Activated effector memory CD4-positive, alpha-beta T cell treated with Interleukin-2 at 50 U/mL for 16 hours (primary cell): ENCODE measurements at places on chromosomes 1 and 21.

DNA sequence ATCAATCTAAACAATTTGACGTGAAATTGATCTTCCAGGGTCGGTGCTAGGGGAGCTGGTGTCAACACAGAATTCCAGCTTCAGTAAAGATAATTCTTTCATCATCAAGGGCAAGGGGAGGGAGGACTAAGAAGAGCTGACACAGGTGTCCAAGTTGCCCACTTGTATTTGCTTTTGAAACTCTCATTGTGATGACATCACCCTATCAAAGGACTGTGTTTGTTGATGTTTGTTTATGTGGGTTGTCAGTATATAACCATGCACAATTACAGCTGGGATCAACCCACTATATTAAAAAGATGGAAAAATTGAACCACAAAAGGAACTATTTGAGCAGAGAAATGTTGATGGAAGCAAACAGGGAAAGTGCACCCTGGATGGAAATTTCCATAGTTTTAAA is 48.8 kb downstream of the ZC3H11B start:
- DNase-seq = no peak

- DNase-seq = no peak
Measured at GRCh38 chr1:94863919-94864318, 43.8 kb downstream of the SLC44A3 start.

DNA sequence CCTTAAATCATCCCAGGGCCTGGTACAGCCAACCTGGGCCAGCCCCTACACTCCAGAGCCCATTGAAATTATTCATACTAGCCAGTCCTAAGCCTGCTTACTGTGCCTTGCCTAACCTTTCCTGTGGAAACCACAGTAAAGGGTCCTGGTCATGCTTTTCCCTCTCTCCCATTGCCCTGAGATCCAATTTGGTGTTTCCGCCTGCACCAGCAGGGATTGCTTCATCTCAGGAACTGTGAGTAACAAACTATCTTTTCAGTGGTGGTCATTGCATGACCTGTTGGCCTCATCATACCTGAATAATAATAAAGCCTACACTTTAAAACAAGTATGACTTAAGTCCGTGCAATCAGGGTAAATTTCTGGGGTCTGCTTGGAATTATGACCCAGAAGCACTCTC is 18.7 kb upstream of the GALNT2 start:
- no peak for DNase-seq

- no peak for DNase-seq
Measured at GRCh38 chr1:201095581-201095980, 16.6 kb downstream of the CACNA1S start.

DNA sequence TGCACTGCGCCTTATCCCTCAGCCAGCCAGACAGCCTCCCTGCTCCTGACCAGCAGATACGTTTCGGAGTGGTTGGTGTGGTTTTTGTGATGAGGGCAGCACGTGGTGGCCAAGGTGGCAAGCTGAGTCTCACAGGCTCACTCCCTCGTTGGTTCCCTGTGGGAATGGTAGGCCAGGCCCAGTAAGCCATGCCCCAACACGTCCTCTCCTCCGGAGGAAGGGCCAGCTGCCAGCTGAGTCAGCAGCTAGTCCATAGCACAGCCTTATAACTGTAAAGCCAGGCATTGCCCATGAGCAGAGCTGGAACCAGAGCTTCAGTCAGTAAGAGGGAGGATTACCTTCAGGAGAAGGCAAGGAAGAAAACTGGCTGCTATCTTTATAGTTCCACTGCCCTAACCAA is 29.5 kb downstream of the SZRD1 start:
- no peak for DNase-seq

DNA sequence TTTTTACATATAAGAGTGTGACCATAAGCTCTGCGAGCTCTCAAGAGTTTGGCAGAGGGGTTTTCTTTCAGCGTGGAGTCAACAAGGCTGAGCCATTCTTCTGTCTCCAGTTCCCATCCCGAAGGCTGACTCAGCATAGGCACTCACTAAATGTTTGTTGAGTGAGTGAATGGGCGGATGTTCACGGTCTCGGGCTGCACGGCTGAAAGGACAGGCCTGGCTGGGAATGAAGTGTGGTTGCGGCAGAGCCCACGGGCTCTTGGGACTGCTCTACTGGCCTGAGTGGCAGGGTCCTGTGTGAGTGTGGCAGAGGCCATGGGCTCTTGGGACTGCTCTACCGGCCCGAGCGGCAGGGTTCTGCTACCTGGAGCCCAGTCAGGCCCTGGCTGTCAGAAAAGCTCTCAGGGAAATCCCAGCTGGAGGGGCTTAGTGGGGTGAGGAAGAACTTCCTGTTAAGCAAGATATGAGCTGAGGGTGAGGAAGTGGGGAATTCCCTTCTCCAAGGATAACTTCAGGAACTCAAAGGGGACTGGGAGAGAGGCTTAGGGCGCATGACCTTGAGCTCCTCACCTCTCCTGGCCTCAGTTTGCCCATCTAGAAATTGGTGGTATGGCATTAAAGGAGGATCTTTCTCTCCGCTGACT is 56.6 kb upstream of the C1orf174 start:
- no peak for DNase-seq

DNA sequence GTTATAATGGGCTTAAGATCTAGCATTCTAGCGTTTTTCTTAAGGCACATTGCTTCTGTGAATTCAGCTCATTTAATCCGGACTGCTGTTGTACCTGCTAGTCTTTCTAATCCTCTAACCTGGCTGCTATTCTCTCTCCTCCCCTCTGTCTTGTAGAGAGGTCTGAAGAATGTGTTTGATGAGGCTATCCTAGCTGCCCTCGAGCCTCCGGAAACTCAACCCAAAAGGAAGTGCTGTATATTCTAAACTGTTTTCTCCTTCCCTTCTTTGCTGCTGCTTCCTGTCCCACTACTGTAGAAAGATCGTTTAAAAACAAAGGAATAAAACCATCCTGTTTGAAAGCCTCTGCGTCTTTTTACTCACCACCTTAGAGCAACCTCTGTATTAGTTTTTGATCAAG is 37.3 kb downstream of the CDC42 start:
- no peak for DNase-seq

DNA sequence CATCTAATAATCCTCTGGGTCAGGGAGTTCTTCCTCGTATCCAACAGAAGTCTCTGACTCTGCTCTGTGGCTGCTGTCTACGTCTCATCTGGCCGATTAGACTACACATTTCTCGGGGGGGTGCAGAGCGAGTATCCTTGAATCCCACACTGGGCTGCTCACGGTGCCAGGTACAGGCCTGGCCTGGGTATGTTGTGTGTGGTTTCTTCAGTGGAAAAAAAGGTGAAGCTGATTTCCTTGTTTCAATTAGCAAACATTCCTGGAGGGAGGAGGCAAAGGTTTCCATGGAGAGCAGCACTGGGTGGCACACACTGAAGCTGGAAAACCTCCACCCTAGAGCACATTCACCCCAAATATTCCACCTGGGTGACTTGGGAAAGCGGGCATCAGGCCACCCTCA is 2.0 kb upstream of the RAB7B start:
- DNase-seq = no peak

DNA sequence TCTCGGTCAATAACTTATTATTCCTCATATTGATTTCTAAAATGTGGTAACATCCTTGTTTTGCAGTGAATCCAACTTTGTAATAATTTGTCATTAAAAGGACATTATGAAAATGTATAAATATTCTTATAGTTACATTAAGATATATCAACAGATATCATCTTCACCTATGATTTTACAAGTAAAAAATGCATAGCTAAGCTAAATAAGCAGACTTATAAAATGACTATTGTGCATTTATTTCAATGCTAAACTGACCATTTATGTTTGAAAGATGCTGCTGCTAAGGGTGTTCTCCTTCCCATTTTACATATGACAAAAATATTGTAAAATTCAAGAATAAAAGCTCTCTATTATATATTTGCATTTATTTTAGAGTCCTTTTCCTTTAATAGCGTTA is 7.8 kb downstream of the PROX1 start:
- no peak for DNase-seq

DNA sequence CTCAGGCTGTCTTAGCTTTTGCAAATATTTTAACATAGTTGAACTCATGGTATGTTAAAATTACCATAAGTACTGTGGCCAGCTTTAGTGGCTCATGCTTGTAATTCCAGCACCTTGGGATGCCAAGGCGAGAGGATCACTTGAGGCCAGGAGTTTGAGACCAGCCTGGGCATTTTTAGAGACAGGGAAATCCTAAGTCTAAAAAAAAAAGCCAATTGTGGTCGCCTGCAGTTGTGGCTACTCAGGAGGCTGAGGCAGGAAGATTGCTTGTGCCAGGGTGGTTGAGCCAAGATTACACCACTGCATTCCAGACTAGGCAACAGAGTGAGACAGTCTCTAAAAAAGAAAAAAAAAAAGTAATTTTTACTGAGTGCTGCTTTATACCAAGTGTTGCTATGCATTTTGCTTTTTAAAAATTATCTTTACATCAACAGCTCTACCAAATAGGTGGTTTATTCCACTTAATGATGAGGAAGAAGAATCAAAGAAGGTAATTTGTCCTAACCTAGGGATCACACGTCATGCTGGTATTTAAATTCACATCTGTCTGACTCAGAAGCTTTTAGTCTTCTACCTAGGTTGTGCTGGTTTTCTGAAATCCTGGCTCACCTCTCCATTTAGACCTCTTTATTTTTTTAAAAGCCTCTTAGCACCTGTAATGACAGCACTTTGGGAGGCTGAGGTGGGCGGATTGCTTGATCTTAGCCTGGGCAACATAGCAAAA is 16.8 kb downstream of the PPP1R12B start:
- DNase-seq = no peak

GRCh38 chr1:96708482-96708881 is 13.1 kb upstream of the PTBP2 start:
- no peak for DNase-seq

DNA sequence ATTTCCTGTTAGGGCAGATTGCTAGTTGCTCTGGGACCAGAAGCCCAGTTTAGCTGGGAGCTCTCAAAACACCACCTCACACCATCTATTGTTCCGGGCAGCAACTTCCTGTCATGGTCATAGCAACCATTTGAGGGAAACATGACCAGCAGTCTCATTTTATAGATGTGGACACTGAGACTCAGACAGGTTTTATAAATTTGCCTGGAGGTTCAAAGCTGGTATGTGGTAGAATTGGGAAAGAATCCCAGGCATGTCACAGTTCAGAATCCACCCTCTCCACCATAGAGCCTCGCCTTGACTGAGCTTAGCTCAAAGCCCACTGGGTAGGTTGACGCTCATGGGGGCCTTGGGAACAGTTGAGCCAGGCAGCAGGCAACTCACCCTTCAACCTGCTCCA is 14.0 kb upstream of the TRIM67 start:
- DNase-seq = no peak

GRCh38 chr1:89285745-89286380 is 13.2 kb upstream of the GBP5 start:
- no peak for DNase-seq

- DNase-seq = no peak
Measured at GRCh38 chr1:177848577-177848976, 121.3 kb downstream of the SEC16B start.

- no peak for DNase-seq
Measured at GRCh38 chr1:191085121-191085520, 607.5 kb upstream of the BRINP3 start.

DNA sequence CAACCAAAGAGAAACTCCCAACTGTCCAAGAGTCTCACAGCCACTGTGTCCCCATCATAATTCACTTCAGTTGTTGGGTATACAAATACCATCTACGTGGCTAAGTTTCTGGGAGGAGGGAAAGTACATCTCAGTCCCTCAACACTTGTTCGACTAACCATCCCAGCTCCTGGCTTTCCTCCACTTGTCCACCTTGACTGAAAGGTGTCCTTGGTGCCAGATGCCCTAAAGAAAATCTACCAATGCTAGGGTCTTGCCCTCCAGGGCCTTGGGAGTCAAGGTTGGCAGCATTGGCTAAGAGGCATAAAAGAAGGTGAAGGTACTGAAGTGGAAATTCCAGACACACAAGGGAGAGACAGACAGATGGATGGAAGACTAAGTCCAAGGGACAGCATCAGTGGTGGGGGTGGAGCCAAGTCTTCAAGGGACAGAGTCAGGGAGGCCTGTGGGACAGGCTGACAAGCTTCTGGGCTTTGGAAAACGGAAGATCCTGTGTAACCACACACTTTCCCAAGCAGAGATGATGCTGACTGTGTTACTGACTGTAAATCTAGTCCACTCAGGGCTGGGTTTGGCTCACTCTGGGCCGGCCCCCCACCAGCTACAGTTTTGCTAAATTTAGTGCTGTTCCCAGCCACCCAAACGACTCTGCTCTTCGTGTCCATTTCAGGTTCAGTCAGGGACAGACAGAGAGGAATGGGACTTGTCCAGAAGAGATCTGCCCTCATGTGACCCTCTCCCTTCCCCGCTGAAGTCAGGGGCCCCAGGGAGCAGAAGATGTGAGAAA is 60.1 kb downstream of the CD34 start:
- DNase-seq = no peak

DNA sequence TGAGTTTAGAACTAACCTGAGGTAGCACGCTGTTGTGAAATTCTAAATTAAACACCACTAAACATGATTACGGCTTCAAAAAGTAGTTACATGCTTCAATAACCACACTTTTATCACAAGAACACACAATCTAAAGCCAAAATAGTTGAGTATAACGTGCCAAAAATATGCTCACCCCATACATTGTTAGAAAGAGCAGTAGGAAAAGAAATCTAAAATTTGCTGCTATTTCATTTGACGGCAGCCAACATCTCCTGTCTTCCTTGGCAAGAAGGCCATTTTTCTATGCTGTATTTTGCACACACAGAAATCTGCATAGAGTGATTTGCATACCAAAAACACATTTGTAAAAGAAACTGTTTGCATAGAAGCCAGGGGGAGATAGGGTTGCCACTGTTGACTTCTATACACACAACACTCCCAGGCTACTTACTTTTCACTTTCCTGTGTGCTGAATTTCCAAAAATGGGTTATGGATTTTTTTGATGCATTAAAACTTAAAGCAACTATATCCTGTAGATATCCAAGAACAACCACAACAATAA is 42.9 kb upstream of the DMRTB1 start:
- DNase-seq = no peak

DNA sequence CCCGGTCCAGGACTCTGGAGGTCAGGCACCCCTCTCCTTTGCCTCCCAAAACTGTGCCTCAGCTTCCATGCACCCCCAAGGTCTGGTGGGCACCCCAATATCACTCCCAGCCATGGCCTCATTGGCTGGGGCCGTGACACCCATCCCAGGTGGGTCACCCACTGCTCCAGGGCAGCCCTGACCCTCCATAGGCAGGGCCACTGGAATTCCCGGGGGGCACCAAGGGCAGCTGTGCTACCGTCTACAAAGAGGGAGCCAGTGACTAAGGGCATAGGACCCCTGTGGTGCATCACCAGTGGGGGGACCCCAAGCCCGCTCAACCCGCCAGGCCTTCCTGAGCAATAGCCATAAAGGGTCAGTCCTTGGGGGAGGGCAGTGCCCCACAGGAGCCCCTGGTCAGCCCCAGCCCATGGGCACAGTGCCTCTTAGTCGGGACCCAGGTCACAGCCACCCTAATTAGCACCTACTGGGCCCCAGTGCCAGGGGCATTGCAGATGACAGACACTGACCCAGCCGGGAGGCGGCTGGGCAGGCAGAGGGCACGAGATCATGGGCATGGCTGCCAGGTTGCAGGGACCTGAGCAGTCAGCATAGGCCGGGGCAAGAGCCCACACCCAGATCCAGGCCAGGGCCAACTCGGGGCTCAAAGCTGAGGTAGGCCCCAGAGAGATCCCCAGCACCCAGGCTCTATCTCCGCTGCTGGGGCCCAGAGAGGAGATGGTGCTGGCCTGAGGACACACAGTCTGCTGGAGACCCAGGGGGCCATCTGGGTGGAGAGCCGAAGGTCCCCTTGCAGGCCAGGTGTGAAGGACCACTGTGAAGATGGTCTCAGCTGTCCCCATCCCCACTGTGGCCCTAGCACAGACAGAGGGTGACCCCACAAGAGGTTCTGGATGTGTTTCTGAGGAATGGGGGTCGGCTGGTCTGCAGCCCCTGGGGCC is 19.0 kb upstream of the ARF1 start:
- no peak for DNase-seq

- no peak for DNase-seq
Measured at GRCh38 chr1:116471241-116471640, 98.2 kb downstream of the ATP1A1 start.
